ENCODE measurements at places on chromosomes 6 and 20.

GRCh38 chr6:145836170-145836569 is 21.6 kb upstream of the FBXO30 start:
- DNase-seq, result no peak

- no peak for DNase-seq
Measured at GRCh38 chr6:157677235-157677634, 145.8 kb upstream of the SNX9 start.

DNA sequence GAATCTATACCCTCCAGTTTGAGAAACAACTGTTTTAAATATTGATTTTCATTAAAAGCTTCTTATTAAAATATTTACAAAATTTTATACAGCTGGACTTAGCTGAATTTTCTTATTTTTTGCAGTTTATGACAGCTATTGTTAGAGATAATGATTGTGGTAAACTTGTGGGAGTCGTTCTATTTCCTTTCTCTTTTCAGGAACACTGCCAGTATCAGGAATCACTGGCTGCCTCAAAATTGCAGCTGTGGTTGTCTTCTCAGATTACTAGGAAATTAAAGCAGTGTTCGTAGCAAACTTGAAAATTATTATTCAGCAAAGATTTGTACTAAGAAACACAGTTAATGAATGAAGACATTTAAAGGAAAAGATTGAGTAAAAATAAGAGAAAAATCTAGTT is 311.0 kb downstream of the CENPW start:
- no peak for DNase-seq

DNA sequence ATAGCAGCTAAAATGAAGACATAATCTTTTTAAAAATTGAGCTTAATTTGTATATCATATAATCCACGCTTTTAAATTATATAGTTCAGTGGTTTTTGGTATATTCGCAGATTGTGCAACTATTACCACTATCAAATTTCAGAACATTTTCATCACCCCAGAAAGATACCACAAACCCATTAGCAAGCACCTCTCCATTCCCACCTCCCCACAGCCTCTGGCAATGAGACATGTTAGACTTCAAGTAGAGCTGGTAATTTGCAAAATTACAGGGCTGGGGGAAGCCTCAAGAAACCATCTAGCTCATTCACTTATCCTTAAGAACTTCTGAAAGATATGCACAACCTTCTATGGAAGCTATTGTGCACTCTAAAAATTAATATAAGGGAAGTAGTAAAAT is 37.2 kb downstream of the TRMT6 start:
- DNase-seq, result no peak

DNA sequence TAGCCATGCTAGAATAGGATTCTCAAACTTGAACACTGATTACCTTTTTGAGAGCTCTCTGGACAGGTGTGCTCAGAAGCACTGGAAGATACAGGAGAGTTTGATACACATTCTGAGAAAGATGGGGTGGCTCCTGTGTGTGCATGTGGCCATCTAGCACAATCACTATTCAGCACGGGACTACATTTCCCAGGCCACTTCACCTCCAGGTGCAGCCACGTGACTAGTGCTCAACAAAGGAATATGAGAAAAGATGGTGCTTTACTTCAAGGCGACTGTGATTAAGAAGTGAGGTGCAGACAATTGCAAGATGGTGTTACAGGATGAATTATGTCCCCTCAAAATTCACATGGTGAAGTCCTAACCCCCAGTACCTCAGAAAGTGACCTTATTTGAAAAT is 103.8 kb downstream of the BACH2 start:
- DNase-seq, result no peak

DNA sequence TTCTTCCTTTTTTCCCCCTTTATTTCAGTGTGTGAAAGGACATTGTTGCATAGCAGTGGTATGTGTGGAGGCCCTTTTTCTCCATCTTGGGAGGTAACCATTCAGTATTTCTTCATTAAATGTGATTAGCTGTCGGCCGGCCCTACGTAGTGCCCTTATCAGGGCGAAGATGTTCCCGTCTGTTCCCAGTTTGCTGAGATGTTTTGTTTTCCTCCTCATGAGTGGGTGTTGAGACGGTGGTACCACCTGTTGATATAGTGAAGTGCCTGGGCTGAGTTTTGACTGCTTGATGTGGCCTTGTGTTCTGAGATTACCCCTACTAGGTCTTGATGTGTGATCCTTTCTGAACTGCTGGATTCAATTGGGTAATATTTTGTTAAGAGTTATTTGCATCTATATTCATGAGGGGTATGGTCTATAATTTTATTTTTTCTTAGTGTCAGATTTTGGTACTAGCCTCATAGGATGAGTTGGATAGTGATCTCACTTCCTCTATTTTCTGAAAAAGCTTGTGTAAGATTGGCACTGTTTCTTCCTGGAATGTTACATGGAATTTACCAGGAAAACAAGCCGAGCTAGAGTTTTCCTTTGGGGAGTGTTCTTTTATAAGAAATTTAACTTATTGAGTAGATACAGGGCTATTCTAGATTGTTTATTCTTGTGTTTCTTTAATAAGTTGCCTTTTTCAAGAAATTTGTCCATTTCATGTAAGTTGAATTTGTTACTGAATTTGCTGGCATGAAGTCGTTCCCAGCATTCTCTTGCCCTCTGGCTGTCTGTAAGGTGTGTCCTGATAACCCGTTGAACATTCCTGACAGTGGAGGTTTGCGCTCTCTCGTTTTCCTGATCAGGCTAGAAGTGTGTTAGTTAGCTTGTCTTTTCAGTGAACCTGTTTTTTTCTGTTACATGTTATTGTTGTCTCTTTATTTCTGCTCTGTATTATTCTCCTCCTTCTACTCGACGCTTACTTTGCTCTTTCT is 4.3 kb downstream of the MTG2 start:
- no peak for DNase-seq

GRCh38 chr6:76073281-76073680 is 819 bp upstream of the IMPG1 start:
- DNase-seq, result no peak
